ENCODE measurements at places on chromosomes 3 and 15.

DNA sequence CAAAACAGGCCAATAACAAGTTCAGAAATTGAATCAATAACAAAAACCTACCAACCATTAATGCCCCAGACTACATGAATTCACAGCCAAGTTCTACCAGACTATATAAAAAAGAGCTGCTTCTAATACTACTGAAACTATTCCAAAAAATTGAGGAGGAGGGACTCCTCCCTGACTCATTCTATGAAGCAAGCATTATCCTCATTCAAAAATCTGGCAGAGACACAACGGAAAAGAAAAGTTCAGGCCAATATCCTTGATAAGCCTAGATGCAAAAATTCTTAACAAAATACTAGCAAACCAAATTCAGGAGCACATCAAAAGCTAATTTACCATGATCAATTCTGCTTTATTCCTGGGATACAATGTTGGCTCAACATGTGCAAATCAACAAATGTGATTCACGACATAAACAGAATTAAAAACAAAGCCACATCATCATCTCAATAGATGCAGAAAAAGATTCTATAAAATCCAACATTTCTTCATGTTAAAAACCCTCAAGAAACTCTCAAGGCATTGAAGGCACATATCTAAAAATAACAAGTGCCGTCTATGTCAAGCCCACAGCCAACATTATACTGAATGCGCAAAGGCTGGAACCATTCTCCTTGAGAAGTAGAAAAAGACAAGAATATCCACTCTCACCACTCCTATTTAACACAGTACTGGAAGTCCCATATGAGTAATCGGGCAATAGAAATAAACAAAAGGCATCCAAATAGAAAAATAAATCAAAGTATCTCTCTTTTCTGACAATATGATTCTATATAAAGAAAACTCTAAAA, 573.6 kb upstream of the GRM7 start:
- no peaks in the 10 kb centered on the region for H3K27me3 ChIP-seq
- no peak overlapping the region for H3K4me3 ChIP-seq
- H3K27ac ChIP-seq = no peak overlapping the region

DNA sequence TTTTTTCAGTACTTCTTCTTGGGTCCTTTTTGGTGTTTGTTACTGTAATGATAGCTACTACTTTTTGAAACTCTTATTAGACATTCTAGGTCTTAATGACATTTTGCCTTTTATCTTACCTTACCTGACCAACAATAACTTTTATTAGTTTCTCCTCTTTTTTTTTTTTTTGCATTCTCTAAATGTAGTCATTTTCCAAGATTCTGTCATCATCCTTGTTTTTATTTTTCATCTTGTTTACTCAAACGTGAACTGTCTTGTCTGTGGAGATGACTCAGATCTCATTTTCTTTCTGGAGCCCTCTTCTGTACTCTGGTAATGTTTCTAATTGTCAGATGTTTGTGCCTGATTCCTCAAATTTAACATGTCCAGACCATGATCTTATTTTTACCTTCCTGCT, 2.9 kb downstream of the ABHD5 start:
- no peaks in the 10 kb centered on the region for H3K27me3 ChIP-seq
- H3K4me1 ChIP-seq = peaks cover 9% of the 10 kb centered on the region
- no peaks in the 10 kb centered on the region for H3K36me3 ChIP-seq
- DNase-seq = no peak
- H3K27ac ChIP-seq = no peak overlapping the region
- H3K4me3 ChIP-seq = no peak overlapping the region

GRCh38 chr3:82054849-82055248, 293.4 kb upstream of the GBE1 start:
- no peak overlapping the region for H3K27ac ChIP-seq
- H3K27me3 ChIP-seq = no peaks in the 10 kb centered on the region
- DNase-seq = no peak

DNA sequence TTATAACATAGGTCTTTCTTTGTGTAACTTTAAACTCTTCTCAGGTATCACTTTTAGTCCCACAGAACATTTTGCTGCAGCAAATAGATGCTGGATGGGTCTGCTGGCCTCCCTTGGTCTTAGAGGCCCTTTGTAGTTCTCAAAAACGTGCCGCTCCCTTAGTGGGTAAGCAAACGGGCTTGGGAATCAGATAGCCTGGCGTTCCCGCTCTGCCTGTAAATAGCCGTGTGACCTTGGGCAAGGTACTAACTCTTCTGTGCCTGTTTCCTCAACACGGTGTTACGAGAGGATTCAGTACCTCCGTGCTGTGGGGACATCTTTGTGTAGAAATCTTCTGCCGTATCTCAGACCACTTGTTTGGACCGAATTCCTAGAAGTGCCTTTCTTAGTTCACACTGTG, 64.4 kb downstream of the DNAJB8 start:
- H3K27ac ChIP-seq = no peak overlapping the region
- no peaks in the 10 kb centered on the region for H3K4me1 ChIP-seq
- H3K36me3 ChIP-seq = no peaks in the 10 kb centered on the region

DNA sequence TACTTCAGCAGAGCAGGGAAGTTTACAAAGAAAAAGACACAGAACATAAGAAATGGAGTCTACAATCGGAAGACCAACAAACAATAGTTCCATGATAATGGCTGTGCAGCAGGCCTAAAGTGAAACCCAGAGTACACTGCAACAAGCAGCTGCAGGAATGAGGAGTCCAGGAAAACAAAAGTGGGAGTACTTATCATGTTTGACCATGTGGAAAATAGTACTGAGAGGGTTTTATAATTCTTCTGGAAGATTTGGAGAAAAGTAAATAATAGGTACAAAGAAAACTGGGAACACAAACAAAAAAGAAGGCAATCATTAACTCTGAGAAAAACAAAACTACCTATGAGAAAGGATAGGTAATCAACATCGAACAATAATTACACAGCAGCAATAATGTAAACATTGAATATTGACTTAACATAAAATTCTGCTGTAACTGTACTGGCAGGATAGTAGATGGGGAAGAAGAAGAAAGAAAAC, 87.5 kb downstream of the NEK10 start:
- no peak overlapping the region for H3K4me3 ChIP-seq
- no peaks in the 10 kb centered on the region for H3K4me1 ChIP-seq
- DNase-seq = no peak
- no peaks in the 10 kb centered on the region for H3K27me3 ChIP-seq
- no peak overlapping the region for H3K27ac ChIP-seq

DNA sequence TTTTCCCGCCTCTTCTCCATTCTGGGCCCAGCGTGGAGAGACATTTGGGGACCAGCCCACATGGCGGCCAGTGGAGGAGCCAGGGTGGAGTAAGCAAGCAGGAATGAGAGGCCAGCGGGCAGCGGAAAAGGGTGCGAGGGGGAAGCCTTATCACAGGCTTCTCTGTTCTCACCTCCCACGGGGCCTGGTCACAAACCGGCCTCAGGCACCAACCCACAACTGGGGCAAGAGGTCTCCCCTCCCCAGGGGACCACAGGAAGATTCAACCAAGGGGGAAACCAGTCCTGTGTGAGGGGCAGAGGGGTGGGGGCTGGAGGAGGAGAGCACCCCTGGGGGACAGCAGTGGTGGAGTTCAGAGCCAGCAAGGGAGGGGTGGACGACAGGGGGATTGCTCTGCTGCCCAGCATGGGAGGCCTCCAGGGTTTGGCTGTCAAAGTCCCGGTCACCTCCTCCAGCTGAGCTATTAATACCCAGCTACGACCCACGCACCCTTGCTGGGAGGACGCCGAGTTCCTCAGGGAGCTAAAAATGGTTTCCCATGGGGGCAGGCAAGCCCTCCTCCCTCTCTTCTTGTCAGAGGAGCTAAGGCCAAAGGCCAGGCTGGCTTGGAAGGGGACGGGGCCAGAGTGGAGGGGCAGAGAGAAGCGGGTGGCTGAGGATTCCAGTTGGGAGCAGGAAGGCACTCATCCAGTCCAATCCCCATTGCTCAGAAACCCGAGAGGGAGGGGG, 23.8 kb upstream of the RPL29 start:
- H3K27ac ChIP-seq = no peak overlapping the region
- peaks cover 15% of the 10 kb centered on the region for H3K4me1 ChIP-seq
- H3K27me3 ChIP-seq = no peaks in the 10 kb centered on the region
- H3K4me3 ChIP-seq = no peak overlapping the region

DNA sequence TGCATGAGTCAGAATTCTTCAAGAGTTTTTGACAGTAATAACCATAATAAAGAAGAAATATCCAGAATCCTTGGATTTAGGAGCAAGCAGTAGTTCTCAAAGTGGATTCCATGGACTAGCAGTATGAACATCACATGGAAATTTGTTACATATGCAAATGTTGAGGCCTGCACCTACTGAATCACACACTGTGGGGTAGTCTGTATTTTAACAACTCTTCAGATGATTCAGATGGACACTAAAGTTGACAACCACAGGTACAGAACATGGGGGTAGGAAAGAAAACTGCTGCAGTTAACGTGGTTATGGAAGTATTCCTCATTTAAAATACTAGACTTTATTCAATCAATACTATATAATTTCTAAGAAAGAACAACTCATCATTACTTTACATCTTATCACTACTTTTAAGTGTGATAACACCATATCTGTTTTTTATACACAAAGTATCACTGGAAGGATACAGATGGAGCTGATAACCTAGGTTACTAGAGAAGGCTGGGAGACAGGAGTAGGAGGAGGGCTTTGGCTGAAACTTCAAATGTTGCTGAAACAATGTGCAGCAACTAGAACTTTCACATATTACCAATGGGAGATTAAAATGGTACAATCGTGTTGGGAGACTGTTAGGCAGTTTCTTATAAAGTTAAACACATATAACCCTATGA, 11.7 kb downstream of the NEDD4 start:
- H3K4me1 ChIP-seq = no peaks in the 10 kb centered on the region
- no peak overlapping the region for H3K4me3 ChIP-seq
- H3K27ac ChIP-seq = no peak overlapping the region
- H3K36me3 ChIP-seq = no peaks in the 10 kb centered on the region
- no peak for DNase-seq
- H3K27me3 ChIP-seq = no peaks in the 10 kb centered on the region

DNA sequence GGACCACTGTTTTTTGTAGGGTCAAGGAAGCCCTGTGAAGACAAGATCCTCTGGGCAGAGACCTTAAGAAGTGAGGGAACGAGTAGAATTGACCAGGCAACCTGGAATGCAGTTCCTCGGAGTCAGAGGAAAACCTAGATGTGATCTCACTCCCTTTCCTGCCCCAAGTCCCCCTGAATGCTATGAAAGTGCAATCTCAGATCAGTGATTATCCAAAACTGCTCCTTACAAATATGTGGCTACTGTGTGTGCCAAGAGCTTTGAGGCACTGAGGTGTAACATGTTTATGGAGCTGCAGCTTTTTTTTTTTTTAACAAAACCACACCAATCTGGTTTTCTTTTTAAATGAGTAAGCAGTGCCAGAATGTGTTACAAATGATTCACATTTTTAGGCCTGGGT, 35.8 kb downstream of the THSD4 start:
- H3K27me3 ChIP-seq = no peaks in the 10 kb centered on the region
- no peaks in the 10 kb centered on the region for H3K36me3 ChIP-seq
- DNase-seq = no peak
- no peak overlapping the region for H3K27ac ChIP-seq
- no peaks in the 10 kb centered on the region for H3K4me1 ChIP-seq
